ENCODE measurements at places on chromosomes 5 and 9. TPM values are rescaled to one million over a fixed set of nuclear protein-coding genes. Genes with fewer than 3 reads are reported as not detected.

DNA sequence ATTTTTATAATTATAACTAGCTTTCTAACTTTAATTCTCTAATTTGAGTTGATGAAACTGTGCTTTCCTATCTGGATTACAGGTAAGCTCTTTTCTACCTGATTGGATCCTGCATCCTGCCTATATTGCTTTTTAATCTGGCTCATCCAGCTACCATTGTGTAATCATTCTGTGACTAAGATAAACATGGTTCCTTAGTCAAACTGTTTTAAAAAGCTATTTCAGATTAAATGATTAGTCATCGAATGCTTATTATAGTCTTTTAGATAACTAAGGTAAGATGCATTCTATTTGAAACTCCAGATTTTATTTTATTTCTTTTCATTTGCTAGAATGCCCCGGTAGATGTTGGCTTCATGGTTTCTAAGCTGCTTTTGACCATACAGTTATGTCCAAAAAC, 50.7 kb downstream of the ICE1 start:
- no peak for DNase-seq

DNA sequence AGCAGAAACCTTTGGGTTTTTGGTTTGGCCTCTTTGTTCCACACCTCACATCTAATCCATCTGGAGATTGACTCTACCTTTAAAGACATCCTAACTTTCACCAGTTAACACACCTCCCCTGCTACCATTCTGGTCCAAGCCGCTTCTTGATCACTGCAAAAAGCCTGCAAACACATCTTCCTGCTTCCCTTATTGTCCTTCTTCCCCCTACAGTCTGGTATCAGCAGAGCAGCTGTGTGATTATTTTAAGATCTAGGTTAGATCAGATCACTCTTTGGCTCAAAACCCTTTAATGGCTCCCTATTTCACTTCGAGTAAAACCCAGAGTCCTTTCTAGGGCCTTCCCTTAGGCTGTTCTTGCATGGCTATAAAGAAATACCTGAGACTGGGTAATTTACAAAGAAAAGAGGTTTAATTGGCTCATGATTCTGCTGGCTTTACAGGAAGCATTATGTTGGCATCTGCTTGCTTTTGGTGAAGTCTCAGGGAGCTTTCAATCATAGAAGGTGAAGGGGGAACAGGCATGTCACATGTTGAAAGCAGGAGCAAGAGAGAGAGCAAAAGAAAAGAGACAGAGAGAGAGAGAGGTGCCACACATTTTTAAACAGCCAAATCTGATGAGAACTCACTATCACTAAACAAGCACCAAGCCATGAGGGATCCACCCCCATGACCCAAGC, 1.5 kb upstream of the TEX10 start:
- no peak for DNase-seq

DNA sequence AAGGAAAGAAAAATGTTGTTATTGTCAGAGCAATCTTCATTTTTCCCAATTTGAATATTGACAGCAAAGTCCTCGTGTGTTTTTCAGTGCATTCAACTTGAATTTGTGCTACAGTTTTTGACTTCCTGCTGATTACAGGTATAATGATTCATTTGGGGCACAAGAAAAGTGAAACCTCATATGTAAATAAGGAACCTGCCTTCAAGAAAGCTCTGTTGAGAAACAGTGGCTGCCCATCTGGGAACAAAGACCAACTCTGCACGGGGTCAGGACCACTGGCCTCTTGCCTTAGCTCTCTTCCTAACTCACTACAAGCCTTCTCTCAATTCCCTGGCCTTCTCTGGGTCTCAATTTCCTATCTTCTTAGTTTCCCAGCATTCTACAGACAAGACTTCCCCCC, 21.0 kb downstream of the TIMD4 start:
- DNase-seq: no peak

DNA sequence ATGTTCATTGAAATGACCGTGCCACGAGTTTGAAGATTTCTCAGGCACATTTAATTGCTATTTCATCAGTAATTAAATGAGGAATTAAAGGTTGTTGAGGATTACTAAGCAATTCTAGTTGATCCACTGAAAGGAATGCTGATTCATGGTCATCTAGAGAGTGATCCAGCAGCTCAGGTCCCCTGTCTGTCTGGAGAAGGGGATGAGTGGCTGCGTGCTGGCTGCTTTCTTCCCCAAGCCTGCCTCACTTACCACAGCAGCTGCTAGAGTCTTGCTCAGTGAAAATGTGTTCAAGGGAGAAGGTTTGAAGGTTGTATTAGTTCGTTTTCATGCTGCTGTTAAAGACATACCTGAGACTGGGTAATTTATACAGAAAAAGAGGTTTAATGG, 7.8 kb upstream of the TGFBI start:
- no peak for DNase-seq

DNA sequence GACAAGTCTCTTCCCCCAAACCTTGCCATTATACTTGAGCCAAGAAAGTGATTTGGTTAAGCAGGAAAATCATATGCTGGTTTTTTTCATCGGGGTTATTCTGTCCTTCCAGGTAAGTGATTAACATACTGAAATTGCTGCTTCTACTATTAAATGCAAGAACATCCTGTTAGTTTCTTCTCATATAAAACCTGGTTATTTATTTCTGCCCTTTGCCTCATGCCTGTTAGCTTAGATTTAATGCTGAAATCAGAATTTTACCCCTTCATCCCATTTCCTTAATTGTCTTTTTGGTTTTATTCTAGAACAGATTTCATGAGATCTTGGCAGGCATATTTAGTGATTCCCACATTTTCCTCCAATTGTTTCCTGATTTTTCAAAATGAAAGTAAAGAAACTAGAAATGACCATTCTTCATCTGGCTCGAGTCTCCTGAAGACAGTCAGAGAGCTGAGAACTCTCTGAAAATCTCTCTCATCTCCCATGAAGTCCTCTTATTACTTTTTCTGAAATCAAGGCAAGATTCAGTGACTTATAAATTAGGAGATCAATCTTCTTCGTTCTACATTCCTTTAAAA, 132.9 kb downstream of the NFIB start:
- DNase-seq: no peak

SLC4A9 gene
- 0.40 TPM for total RNA-seq

TEX48 gene
- not detected for total RNA-seq

NME5 gene
- not detected for total RNA-seq

SLC9A3 gene
- 292 TPM for total RNA-seq

TAF1L gene
- not detected for total RNA-seq

Data from Peyer's patch (tissue), 4 donors.